ENCODE measurements at places on chromosomes 16 and 17.

GRCh38 chr17:38357486-38358123 lies 6.0 kb downstream of the SOCS7 start:
- DNase-seq = no peak

DNA sequence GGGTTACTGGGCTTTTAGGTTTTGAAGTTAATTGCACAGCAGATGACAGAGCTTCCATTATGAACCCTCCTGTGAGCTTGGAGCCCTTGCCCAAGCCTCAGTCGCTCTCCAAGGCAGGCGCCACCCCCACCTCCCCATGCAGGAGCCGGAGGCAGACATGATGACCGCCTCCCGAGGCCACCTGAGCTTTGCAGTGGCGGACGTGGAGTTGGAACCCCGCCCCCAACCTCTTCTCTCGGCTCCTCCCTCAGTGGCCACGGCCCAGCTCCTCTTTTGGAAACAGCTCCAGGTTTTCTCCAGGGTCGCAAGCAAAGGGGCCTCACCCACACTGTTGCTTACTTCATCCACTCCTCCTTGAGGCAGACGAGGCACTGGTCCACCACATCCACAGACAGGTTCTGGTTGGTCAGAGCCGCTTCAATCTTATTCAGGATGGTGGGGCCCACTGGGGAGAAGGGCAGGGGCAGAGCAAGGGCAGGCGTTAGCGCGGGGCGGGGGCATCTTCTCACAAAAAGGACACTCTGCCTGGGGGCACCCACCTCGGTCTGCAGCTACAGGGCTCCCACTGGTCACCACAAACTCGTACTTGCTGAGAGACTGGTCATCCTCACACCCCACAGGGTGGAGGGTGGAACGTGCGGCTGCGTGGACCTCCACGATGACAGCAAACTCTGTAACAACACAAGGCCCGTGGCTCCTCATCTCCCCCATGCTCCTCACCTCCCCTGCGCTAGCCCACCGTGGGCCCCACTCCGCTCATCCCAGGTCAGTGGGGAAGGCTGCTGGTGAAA lies 8.7 kb upstream of the PLD6 start:
- DNase-seq = no peak

GRCh38 chr16:55036371-55036821 lies 105.7 kb downstream of the IRX5 start:
- no peak for DNase-seq

- no peak for DNase-seq
Measured at GRCh38 chr17:48644910-48645557, 18.9 kb upstream of the HOXB9 start.

- no peak for DNase-seq
Measured at GRCh38 chr16:86584071-86584685, 5.8 kb downstream of the FOXL1 start.

- DNase-seq = peak; percentile 12
Measured at GRCh38 chr17:63040816-63041215, 74.8 kb downstream of the TANC2 start.

- DNase-seq = no peak
Measured at GRCh38 chr16:71263582-71263981, 25.6 kb downstream of the CMTR2 start.

- no peak for DNase-seq
Measured at GRCh38 chr17:35086164-35086563, 22.7 kb upstream of the RFFL start.

- DNase-seq = no peak
Measured at GRCh38 chr16:86953631-86954391, 363.4 kb downstream of the C16orf95 start.

GRCh38 chr17:5686074-5686635 lies 101.8 kb upstream of the NLRP1 start:
- no peak for DNase-seq

Measured in NCI-H345 (cell line).